ENCODE measurements at places on chromosomes 6 and 20. TPM values are rescaled to one million over a fixed set of nuclear protein-coding genes. Genes with fewer than 3 reads are reported as not detected.

GRCh38 chr6:52491203-52492069 lies 71.3 kb downstream of the EFHC1 start:
- DNase-seq, result no peak

DNA sequence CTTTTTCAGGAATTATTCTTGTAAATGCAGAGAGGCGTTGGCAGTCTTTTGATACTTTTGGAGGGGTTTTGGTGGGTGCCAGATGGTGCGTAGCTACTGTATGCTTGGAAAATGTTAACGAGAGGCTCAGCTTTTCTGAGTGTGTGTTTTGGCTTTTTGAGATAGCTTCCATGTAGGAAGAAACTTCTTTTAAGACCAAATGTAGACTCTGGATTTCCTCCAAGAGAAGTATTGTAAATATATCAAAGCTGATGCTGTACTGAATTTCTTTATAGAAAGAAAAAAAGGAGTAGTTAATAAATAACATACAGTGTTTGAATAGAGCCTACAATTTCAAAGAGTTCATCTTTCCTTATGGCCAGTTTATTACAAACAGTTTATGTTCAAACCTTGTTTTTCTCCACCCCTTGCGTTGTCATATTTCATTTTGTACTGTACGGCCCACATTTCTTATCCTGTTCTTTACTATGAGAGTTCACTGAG lies 16.7 kb downstream of the TIAM2 start:
- DNase-seq, result no peak

GRCh38 chr6:4358414-4359107 lies 223.2 kb upstream of the ECI2 start:
- no peak for DNase-seq

DNA sequence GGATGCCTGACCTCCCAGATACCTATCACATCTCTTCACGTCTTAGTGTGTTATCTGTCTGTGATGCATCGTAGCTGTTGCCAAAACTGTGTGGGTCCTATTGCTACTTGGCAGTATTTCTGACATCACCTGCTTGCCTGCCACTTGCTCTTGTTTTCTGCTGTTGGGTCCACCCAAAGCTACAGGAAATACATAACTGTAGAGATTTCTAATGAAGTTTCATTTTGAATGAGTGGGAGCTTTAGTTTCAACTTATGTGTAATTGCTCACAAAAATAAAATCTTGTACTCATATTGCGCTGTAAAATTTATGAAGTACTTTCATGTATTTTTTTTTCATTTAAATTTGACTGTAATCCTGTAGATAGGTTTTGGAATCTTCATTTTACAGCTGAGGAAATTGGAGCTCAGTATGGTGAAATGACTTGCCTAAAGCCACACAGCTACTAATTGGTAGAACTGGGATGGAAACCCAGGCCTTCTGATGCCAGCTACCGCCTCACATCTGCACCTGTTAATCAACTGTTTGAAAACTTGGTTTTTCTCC lies 113.6 kb upstream of the MAN1A1 start:
- no peak for DNase-seq

- no peak for DNase-seq
Measured at GRCh38 chr6:148441454-148441911, 98.8 kb downstream of the SASH1 start.

GRCh38 chr20:2692886-2693285 lies 306 bp downstream of the EBF4 start:
- peak; percentile 52 for DNase-seq

HDGFL1 gene
- total RNA-seq, result not detected

WRNIP1 gene
- total RNA-seq, result 46.7 TPM

TFAP2A gene
- total RNA-seq, result not detected

SCRT2 gene
- total RNA-seq, result not detected
